Muscle of leg (tissue), 16 donors: ENCODE measurements at places on chromosomes 6 and 20. TPM values are rescaled to one million over a fixed set of nuclear protein-coding genes. Genes with fewer than 3 reads are reported as not detected.

DNA sequence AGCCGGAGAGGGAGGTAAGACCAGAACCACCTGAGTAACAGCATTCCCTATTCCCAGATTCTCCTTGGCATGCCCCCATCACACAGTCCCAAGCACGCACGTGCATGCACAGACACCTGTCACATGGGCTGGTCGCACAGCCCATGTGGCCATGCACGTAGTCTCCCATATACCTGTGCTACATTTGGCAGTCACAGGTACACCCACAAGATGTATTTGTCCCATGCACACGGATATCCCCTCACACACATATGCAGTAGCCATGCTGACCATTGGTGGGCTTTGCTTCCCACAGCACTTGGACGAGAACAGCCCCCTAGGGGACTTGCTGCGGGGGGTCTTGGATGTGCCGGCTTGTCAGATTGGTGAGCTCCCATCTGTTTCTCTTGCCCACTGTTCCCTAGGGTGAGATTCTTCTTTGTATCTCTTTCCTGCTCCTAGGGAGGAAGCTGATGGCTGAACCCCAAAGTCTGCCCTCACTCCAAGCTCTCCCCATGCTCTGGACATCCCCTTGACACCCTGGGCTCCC, 31.9 kb downstream of the PLCG1 start:
- DNase-seq: no peak
- H3K36me3 ChIP-seq: peaks cover 96% of the 10 kb centered on the region
- no peak overlapping the region for H3K4me3 ChIP-seq
- H3K27me3 ChIP-seq: no peaks in the 10 kb centered on the region
- H3K4me1 ChIP-seq: peaks cover 12% of the 10 kb centered on the region

- no peak overlapping the region for H3K27ac ChIP-seq
- H3K4me1 ChIP-seq: no peaks in the 10 kb centered on the region
- peak; percentile 49 for DNase-seq
- no peak overlapping the region for H3K4me3 ChIP-seq
Measured at GRCh38 chr6:2237001-2237400, 8.4 kb downstream of the GMDS start.

DNA sequence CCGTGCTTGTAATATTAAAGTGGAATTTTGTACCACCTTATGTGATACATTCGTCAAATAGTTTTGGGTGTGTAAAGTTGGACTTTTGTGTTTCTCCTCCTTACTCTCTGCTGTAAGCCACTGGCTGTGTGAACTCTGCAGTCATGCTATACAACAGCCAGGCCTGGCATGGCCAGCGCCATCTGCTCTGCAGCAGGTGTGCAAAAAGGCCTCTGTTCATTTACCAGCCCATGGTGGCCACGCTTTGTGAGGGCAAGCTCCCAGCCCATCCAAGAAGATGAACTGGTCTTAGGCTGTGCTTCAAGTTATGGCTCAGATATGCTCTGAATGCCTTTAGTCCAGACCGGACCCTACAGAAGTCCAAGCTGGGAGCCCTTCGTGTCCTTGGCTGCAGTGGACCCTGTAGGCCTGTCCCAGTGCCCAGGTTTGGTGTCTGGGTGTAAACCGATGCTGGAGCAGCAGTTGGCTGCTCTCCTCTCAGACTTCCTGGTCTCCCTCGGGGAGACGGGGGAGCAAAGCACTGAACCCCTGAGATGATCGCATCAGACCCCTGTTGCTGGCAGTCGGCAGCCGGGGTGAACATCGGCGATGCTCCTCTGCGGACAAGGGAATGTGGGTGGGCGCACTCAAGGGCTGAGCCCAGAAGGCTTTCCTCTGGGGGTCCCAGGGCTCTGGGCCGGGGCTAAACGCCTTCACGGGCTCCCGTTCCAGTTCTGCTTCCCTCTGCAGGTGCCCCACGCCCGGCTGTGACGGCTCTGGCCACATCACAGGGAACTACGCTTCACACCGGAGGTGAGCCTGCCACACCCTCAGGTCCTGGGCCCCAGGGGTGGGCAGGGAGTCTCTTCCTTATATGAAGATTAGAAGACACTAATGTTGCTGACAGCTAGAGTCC, 28.6 kb upstream of the PCMTD2 start:
- H3K4me3 ChIP-seq: no peak overlapping the region
- peak; percentile 37 for DNase-seq
- H3K27me3 ChIP-seq: no peaks in the 10 kb centered on the region
- peaks cover 55% of the 10 kb centered on the region for H3K4me1 ChIP-seq

GRCh38 chr20:13355411-13355810, 134.3 kb downstream of the ISM1 start:
- no peaks in the 10 kb centered on the region for H3K27me3 ChIP-seq
- H3K27ac ChIP-seq: no peak overlapping the region
- H3K4me1 ChIP-seq: peaks cover 2% of the 10 kb centered on the region
- no peak for DNase-seq
- H3K36me3 ChIP-seq: no peaks in the 10 kb centered on the region

DNA sequence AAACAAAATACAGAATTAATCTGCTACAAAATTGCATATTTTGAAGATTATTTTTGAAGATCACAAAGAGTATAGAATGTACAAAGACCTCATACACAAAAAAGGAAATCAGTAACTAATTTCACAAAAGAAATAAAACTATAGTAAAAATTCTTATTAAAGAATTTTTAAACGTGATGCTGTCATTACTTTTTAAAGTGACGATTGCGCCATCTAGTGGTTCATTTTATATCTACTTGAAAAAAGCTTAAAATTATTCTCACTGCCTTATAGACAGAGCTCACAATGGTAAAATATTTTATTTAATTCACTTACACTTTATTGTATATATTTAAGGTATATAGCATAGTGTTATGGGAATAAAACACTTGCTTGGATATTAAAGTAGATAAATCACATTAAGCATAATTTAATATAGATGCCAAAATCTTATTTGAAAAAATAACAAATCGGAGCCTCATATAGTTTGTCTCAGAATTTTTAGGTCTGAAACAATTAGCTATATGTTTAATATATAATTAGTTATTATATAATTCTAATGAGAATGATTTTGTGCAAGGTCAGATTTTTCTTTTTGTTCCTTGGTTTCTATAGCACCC, 128.8 kb downstream of the PHF3 start:
- no peak overlapping the region for H3K27ac ChIP-seq
- no peaks in the 10 kb centered on the region for H3K4me1 ChIP-seq
- peak; percentile 63 for DNase-seq
- H3K27me3 ChIP-seq: no peaks in the 10 kb centered on the region

DNA sequence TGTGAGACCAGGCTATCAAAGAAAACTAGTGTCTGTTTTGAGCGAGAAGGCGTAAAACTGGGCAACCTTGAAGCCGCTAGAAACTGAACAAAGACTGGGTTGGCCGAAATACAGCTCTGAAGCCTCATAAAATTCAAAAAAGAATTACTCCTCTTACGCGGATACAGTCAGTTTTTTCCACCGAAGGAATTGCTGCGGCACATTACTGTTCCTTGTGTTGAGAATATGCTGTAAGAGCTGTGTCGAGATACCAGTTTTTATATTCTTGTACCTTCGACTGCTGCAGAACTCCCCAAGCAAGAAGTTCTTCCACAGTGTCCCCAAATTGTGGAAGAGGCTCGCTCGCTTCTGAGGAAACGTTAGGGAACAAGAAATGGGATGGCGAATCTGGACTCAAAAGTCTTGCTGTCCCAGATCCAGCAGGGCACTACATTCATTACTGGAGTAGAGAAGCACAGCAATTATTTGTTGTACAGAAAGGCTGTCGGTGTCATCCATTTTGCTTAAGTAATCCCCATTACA, 523 bp upstream of the COX7A2 start:
- H3K4me3 ChIP-seq: peak overlapping the region; percentile 96
- DNase-seq: no peak
- H3K27me3 ChIP-seq: no peaks in the 10 kb centered on the region
- H3K36me3 ChIP-seq: peaks cover under 1% of the 10 kb centered on the region
- peaks cover 9% of the 10 kb centered on the region for H3K4me1 ChIP-seq

Gene C6orf15
- not detected for polyA plus RNA-seq

Gene OR2J1
- polyA plus RNA-seq: not detected

Gene PPP1R3G
- 2.1 TPM for polyA plus RNA-seq
